ENCODE measurements at places on chromosomes 2 and 18.

GRCh38 chr18:38243291-38243690 lies 677.7 kb upstream of the CELF4 start:
- no peak for DNase-seq

- no peak for DNase-seq
Observed at GRCh38 chr2:185583058-185583816, 155.4 kb upstream of the FSIP2 start.

DNA sequence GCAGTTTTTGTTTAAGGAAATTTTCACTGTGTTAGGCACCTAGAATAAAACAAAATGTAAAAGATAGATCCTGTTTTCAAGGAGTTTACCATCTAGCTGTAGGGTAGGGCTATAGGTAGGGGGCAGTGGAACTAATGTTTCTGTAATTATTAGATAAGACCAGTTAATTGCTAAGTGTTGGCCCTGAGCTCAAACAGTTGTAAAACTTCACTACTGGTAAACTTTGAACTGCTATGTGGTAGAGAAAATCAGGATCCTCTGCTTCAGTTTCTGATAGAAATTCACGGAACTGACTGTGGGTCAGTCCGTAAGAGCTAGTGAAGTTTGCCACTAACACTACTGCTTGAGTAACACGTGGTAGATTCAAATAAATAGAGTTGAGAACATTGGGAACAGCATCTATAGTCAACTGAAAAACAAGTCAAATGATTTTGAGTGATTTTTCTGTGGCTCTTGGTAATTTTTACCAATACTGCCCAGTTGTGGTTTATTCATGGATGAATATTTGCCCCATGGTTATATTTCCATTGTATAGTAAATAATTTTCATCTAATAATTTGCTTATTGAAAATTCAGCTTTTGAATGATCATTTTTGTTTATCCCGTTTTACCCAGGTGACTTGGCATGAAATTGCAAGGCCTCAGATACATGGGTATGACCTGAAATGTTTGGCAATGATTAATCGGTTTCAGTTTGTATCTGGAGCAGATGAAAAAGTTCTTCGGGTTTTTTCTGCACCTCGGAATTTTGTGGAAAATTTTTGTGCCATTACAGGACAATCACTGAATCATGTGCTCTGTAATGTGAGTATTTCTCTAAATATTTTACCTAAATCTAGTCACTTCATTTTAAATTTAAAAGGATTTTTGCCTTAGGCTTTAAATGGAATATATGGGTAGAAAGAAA lies 26.4 kb downstream of the ELP2 start:
- no peak for DNase-seq

DNA sequence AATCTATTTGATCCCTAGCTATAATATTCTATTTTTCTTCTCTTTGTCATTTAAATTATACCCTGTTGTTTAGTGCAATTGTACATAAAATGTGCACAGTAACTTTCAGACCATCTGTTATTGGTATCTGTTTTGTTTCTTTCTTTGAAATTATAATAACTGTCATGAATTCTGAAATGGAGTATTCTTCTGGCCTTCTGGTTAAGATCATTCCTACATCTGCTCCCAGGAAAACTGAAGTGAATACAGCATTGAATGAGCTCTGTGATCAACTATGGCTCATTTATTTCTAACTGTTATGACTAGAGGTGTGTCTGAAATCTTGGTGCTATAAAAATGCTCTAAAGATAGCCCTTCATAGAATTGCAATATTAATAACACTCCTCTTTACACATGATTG lies 788.4 kb upstream of the TMEFF2 start:
- no peak for DNase-seq

- DNase-seq: no peak
Observed at GRCh38 chr2:151161821-151162551, 99.7 kb downstream of the RBM43 start.

DNA sequence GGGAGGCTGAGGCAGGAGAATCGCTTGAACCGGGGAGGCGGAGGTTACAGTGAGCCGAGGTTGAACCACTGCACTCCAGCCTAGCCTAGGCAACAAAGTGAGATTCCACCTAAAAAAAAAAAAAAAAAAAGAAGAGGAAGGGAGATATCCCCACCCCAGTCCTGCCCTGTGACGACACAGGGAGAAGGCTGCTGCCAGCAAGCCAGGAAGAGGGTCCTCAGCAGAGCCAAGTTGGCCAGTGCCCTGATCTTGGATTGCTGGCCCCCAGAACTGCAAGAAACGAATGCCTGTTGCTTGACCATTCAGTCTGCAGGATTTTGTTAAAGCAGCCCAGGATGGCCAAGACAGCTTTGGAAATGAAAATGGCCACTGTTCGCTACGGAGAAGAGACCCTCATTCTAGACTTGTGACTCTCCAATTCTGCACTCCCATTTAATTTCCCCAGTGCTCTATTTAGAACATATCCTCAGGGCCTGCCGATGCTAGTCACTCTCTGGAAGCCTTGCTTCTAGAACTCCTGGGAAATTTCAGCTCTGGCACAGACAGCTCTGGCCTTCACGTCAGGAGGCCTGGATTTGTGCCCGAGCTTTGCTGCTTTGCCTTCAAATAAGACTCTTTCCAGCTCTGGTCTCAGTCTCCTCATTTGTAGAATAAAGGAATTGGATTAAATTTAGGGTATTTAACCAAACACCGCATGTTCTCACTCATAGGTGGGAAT lies 15.7 kb upstream of the AMMECR1L start:
- no peak for DNase-seq

DNA sequence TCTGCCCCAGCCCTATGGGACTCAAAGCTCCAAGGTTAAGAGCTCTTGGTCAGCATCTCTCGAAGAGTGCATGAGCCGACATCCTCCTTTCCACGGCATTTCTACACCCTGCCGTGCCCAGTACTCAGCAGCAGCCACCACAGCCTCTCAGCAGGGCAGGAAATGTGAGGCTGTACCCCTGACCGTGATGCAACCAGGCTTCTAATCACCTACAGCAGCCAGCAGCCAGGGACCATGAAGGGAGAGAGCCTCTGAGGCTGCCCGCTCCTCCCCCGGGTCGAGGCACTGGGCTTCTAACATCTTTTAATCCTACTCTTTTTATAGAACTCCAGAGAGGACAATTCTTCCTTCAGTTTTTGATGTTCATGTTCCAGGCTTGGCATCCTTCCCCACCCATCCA lies 6.5 kb downstream of the CYS1 start:
- DNase-seq: no peak

DNA sequence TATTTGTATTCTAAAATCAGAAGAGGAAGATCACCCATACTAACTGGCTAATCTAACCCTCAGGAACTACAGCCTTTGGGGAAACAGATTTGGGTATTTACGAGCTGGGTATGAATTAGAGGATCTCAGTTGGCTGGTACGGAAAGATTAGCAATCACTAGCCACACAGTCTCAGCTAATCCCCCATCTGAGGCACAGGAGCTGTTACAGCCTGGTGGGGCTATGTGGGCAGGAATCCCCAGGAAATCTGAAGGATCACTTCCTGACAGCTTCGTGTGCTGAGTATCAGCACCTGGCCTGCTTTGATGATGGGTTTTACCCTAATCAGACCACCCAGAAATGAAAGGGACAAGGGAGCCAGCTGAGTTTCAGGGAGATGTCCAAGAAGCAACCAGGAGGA lies 206.3 kb downstream of the AFF3 start:
- no peak for DNase-seq

- no peak for DNase-seq
Observed at GRCh38 chr18:39232490-39232889, 1666.9 kb upstream of the CELF4 start.

- no peak for DNase-seq
Observed at GRCh38 chr2:7516484-7517063, 599.4 kb downstream of the RNF144A start.

DNA sequence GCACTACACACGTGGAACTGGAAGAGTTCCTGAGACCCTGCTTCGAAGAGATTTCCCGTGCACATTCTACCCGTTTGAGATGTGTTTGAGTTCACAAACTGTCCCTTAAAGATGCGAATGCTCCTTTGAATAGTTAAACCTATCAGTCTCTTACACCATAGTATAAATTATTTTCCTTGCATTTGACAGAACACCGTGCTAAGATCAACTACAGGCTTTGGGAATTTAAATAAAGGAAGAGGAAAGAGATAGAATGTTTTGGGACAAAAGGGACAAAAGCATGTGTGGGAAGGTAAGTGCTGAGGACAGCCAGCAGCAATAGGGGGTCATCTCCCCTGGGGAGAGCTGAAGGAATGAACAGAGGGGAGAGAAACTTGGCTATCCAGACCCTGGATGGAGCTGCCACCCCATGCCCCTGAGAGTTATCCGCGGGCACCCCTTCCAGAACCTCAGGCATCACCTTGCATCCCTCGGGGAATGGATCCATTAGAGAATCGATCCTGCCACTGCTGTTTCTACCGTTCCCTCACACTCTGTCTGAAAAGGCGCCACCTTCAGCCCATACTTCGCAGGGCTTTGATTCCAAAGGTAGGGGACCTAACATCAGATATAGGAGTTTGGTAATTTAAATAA lies 888 bp upstream of the ADCY3 start:
- no peak for DNase-seq

DNA sequence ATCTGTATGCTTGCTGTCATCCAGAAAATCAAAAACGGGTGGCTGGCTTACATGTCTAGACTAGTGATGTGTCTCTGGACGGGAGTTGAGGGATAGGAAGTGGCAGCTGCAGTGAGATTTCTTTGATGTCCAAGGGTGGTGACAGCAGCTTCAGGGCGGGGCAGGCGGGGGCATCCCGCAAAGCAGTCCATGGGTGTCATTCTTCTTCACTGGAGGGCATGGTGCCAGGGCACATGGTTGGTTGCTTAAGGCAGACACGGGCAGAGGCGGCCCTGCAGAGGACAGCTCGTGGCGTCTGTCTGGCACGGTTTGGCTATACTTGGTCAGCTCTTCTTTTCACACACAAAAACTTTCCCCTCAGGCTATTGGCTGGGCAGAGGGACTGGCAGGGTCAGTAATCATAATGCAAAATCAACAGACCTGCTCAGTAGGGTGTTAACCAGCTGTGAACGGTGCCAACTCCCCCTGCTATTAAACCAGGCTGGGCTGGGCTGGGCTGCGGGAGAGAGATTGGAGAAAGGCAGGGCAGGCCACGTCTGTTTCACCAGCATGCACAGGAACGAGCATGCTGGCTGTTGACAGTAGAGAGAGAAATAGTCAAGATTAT lies 63.7 kb downstream of the COL4A3 start:
- DNase-seq: no peak

DNA sequence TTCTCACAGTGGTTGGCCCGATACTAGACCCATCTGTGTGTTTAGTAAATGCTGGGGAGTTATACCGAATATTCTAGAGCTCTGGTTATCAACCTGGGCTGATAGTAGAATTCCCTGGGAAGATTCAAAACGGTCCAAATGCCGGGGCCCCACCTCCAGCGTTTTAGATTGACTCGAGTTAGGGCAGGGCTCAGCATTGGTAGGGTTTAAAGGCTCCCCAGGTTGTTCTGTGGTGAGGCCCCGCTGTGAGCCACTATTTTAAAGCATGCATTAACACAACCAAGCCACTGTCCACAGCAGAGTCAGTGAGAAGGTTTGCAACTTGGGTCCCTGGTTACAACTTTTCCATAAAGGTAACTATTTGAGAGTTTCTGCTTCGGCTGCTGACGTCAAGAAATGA lies 73.6 kb downstream of the DYSF start:
- DNase-seq: no peak

- DNase-seq: no peak
Observed at GRCh38 chr2:64881037-64881492, 108.1 kb upstream of the SLC1A4 start.

GRCh38 chr2:49255409-49255971 lies 101.2 kb upstream of the FSHR start:
- DNase-seq: no peak

DNA sequence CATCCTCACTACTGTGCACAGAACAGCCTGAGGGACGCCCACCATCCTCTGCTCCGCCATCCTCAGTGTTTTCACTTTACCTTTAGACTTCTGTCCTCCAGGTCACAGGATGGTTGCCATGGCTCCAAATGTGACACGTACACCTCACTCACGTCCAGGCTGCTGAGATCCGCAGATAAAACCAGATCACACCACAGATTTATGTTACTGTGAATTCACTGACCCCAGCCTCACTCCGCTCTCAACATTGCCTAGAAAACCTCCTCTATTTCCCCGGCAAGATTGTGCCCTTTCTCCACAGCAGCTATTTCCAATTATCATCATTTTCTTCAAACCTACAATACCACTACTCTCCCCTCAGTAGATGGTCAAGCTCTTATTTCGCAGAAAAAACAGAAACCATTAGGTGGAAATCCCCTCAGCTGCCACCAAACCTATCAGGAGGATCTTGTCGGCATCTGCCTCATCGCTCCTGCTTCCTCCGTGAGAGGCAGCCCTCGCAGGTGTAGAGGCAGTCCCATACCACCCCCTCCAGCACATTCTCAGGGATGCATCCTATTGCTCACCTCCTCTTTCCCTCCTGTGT lies 49.8 kb upstream of the SLC1A4 start:
- DNase-seq: no peak

DNA sequence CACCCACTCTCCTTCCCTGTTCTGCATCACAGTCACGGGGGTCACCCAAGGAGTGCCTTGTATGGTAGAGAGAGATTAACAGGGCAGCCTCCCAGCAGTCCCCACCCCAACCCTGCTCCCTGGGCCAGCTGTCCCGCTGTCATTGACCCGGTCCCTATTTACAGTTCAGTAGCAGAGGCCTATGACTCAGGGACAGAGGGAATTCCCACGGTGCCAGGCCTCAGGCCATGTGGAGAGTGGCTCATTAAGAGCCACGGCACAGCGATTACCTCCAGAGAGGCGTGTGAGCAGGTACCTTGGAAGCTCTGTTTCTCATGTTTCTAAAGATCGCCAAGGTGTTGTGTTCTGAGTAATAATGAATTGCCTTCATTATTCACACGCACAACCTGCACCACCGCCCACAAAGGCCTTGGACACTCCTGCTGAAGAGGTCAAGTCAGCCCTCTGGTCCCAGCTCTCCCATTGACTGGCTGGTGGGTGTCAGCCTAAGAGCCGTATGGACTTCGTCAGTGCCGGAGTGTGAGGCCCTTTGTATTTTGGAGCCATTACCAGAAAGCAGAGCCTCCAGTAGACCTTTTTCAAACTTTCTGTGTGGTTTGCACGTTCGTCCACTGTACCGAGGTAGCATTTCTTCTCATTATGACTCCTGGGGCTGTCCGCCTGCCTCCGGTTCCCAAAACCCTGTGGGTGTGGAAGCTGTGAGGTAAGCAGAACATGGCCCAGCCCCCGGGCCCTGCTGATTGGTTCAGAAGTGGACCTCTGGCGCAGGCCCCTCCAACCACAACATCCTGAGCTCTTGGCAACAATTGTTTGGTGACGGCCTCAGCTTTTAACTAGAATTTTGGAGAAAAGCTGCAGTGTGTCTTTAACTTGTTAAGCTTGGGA lies 47.0 kb downstream of the SERTAD2 start:
- DNase-seq: peak; percentile 83

DNA sequence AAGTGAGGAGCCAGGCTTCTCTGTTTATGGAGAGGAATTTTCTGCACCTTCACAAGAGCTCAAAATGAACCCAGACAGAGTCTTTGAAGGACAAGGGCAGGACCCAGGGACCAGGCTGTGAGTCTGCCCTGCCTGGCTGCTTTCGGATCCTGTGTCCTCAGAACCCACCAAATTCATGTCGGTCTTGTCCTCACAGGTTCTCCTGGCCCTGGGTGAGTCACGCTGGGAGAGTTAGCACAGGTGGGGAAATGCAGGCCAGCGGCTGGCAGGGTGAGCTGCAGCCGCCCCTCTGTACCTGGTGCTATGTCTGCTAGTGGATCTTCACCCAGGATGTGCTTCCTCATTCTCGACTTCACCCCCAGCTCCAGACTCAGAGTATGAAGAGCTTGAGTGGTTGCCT lies 35.8 kb upstream of the TPO start:
- no peak for DNase-seq

- no peak for DNase-seq
Observed at GRCh38 chr2:236045251-236046235, 122.6 kb downstream of the GBX2 start.

GRCh38 chr2:33220533-33220932 lies 255.9 kb upstream of the RASGRP3 start:
- DNase-seq: no peak
